ENCODE measurements at places on chromosomes 16 and 17. TPM values are rescaled to one million over a fixed set of nuclear protein-coding genes. Genes with fewer than 3 reads are reported as not detected.

- DNase-seq: no peak
These were observed 148.8 kb downstream of the ENGASE start for GRCh38 chr17:79223471-79223870.

DNA sequence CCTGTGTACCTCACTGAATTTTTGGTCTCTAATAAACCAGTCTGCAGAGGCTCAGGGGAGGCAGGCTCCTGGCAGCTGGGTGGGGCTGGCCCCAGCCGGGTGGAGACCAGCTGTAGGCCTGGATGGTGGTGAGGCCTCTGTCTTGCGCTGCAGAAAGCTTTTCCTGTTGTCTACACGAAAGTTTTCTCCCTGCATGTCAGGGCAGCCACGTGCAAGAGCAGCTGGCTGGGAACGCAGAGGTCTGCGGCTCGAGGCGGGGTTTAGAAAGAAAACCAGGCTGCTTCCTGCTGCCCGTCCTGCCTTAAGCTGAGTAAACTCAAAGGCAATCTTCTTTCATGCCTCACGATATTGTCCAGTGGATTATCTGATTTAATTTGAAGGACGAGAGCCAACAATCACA, 2.4 kb downstream of the SERPINF1 start:
- DNase-seq: peak; percentile 93

- DNase-seq: no peak
These were observed 2.2 kb upstream of the ATP6V0A1 start for GRCh38 chr17:42456223-42457106.

- no peak for DNase-seq
These were observed 416 bp downstream of the METTL26 start for GRCh38 chr16:635573-636205.

- no peak for DNase-seq
These were observed 117.1 kb upstream of the COX10 start for GRCh38 chr17:13952009-13952750.

DNA sequence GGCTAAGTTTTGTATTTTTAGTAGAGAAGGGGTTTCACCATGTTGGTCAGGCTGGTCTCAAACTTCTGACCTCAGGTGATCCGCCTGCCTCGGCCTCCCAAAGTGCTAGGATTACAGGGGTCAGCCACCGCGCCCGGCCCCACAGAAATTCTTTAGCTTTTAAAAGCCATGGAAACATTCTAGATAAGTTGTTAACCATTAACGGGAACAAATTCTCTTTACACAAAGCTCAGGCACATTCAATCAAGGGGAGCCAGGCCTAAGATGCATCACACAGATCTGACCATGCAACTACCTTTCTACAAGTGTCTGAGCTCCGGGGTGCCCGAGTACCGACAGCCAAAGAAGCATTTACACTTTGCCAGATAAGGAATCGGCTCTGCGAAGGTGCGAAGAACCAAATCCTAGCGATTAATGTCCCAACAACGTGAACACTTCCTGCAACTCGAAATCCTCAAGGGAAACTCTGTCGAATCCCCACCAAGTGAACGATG, 1.0 kb downstream of the EMC8 start:
- no peak for DNase-seq

GRCh38 chr17:69773081-69773480, 301.9 kb upstream of the KCNJ16 start:
- no peak for DNase-seq

Gene C16orf96
- polyA plus RNA-seq: 0.09 TPM

- DNase-seq: no peak
These were observed at the start of gene BCO1 for GRCh38 chr16:81238296-81239011. BCO1 (plus strand) TSS chr16:81238689; CDS start chr16:81238909, 220 bp downstream.

Gene TMEM92
- polyA plus RNA-seq: 2.5 TPM

GRCh38 chr17:40295488-40296436, 8.1 kb downstream of the CDC6 start:
- DNase-seq: no peak

DNA sequence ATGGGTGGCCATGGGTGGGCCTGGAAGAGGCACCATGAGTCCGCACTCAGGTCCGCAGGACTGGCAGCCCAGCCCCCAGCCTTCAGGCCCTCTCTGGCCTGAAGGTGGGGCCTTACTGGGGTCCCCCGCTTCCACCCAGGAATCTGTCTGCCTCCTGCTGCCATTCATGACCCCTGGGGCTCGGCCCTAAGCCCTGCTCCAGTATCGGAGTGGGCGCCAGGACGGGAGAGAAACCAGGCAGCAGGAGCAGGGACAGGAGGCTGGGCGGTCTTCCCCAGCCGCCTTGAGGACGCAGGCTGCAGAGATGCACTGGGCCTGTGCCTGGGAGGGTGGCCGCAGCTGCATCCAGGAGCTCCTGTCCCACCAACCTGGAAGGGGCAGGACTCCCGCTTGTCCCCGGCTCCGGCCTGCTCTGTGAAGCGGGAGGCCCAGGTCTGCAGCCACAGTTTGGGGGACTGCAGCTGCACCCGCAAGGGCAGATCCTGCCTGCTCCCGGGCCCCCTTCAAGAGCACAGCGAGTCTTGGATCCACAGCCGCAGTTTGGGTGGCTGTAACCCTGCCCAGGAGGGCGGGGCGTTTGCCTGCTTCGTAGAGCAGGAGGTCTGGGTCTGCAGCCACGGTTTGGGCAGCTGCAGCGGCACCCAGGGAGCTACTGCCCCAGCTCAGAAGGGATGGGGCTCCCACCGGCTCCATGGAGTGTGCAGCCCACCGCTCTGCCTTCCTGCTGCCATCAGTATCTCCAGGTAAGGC, 81.8 kb upstream of the DNAJA2 start:
- peak; percentile 44 for DNase-seq

Gene KRTAP4-1
- polyA plus RNA-seq: 1.4 TPM

Gene RGS9
- 16.9 TPM for polyA plus RNA-seq

DNA sequence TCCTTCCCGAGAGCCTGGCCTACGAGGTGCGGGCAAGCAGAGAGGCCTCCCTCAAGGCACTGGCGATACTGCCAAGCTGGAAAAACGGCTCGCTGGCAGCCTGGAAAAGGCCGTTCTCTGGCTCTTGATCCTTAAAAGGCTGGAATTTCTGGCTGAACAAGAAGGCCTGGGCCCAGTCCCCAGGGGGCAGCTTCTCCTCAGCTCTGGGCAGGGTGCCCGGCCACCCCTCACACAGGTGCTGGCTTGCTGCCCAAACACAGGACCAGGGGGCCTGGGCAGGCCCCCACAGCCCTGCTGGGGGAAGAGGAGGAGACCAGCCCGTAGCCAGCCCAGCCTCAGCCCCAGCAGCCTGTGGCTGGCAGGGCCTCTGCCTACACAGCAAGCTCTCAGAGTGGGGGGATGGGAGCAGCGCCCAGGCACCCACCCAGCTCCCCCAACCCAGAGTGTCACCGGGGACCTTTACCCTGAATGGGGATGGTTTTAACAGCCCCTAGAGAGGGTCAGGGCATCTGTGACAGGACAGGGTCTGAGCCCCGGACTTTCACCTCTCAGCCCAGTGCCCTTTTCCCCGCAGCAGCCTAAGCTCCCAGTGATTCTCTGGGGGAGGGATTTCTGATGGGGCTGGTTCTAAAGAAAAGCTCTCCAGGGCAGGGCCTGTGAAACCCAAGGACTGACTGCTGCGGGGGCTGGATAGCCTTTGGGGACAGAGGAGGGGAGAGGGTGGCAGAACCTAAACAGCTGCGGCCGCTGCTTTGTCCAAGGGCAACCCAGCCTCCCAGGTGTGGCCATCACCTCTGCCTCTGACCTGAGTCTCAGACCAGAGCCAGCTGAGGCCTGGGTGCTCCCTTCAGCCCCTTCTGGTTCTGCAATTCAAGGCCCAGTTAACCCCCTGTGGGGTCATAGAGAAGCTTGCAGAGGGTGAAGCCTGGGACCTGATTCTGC, 38.6 kb upstream of the TOB1 start:
- peak; percentile 91 for DNase-seq

Gene IGSF6
- polyA plus RNA-seq: 3.0 TPM

DNA sequence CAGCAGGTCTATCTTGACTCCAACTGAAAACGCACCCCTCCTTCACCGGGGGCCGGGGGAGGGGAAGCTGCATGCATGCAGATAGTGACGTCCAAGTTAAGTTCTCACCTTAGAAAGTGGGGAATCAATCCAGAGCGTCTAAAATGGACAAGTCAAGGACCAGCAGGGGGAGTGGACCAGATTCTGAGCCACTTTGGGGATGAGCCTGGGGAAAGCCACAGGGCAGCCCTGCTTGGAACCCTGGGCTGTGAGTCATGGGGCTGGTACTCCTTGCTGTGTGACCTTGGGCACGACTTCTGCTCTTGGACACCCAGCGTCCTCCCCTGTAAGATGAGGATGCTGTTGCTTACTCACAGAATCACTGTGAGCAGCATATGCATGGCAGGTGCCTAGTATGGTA, 9.1 kb downstream of the TNFRSF13B start:
- DNase-seq: peak; percentile 20

GRCh38 chr16:4075534-4075933, 40.7 kb downstream of the ADCY9 start:
- DNase-seq: no peak

Gene KRT31
- polyA plus RNA-seq: not detected

Gene TMIGD1
- polyA plus RNA-seq: 97.8 TPM

DNA sequence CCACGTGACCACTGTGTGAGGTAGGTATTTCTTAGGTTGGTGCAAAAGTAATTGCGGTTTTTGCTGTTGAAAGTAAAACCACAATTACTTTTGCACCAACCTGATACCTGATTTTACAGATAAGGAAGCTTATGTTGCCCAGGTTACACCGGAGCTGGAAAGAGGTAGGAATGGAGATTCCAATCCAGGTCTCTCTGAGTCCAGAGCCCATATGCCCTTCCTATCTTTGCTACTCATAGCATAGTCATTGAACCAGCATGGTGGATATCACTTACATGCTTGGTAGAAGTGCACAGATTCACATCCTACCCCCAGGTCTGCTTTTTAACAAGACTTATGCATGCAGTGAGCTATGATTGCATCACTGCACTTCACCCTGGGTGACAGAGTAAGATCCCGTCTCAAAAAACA, 61.8 kb downstream of the ARSG start:
- no peak for DNase-seq

- DNase-seq: peak; percentile 84
These were observed 35.1 kb downstream of the MARF1 start for GRCh38 chr16:15607700-15608396.

GRCh38 chr17:41127371-41127770, 3.4 kb upstream of the KRTAP4-12 start:
- DNase-seq: no peak

DNA sequence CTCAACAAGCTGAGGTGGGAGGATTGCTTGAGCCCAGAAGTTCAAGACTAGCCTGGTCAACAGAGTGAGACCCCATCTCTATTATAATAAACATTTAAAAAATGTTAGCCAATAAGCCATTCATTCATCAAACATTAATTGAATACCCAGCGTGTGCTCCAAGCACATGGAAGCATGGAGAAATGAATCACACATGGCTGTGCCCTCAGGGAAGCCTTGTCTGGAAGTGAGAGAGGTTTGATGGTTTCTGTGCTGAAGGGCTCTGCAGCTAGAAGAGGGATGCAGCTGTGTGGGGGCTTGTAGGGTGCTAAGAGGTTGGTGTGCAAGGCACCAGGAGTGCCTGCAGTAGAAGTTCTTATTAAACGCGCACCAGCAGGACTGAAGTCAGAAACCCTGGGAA, 11.2 kb downstream of the CYB5D2 start:
- DNase-seq: no peak

GRCh38 chr16:87956365-87957231, 5.4 kb downstream of the BANP start:
- DNase-seq: no peak

- DNase-seq: no peak
These were observed 114.1 kb downstream of the NOG start for GRCh38 chr17:56707312-56708219.

Gene EPN2
- polyA plus RNA-seq: 15.3 TPM

- DNase-seq: no peak
These were observed 220.8 kb upstream of the MON1B start for GRCh38 chr16:76970087-76970744.

Data from sigmoid colon (tissue), 7 donors.